ENCODE measurements at places on chromosomes 16 and 17. TPM values are rescaled to one million over a fixed set of nuclear protein-coding genes. Genes with fewer than 3 reads are reported as not detected.

GRCh38 chr17:43613917-43614316, 47.8 kb downstream of the MEOX1 start:
- no peak for DNase-seq

- no peak for DNase-seq
Observed at GRCh38 chr17:39283098-39283497, 57.4 kb upstream of the STAC2 start.

DNA sequence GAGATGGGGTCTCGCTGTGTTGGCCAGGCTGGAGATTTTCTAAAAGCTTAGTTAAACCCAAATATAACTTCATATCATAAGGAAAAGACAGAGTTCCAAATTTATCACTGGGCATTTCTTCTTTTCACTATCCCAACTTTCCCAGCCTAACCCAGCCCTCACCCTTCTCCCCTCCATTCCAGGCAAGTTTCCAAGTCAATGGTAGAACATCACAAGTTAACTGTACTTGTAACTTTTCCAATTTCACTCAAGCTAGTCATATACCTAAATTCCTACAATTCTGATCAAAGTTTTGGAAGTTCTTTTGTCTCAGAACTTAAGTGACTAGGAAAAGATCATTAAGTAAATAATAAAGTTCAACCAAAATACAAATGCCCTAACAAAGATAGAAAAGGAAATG, 61.2 kb downstream of the USP32 start:
- DNase-seq, result no peak

DNA sequence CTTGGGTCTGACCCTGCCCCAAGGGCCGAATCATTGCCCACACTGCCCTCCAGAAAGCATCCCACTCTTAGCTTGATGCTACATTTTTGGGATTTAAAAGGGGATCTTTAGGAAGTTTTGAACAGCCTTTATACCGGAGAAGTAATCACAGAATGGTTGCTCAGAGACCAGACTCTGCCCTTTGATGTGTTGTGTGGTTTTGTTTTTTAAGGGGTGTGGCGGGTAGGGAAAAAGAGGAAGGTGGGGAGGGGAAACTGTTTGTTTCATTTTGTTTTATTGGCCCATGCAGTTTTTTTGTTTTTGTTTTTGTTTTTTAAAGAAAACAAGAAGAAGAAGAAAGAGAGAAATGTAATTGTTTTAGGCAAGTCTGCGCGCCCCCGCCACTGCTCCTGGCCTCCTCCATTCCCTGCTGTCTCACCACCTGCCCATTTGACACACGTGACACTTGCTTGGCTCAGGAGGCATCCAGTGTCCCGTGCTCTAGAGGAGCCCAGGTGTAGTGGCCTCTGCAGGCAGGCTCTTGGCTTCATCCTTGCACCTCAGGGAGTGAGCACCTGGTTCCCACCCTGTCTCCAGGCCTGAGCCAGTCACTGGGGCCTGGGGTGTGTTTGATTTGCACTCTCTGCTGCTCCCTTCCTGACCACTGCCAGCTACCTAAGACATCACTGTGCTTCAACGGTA, 35.7 kb downstream of the GNAO1 start:
- no peak for DNase-seq

DNA sequence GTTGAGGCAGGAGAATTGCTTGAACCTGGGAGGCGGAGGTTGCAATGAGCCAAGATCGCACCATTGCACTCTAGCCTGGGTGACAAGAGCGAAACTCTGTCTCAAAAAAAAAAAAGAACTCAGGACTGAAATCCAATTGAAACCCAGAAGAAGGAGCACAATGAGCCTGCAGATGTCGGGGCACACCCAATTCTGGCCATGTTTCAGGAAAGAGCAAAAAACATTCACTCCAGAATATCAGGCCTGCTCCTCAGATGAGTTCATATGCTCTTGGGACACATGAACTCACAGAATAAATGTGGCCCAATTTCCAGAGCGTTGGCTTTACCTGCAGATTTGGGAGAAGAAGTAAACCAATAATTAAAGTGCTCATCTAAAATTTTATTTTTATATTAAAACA, 3.0 kb upstream of the CMTM2 start:
- DNase-seq, result no peak

GRCh38 chr17:56781906-56782305, 51.8 kb downstream of the C17orf67 start:
- no peak for DNase-seq

DNA sequence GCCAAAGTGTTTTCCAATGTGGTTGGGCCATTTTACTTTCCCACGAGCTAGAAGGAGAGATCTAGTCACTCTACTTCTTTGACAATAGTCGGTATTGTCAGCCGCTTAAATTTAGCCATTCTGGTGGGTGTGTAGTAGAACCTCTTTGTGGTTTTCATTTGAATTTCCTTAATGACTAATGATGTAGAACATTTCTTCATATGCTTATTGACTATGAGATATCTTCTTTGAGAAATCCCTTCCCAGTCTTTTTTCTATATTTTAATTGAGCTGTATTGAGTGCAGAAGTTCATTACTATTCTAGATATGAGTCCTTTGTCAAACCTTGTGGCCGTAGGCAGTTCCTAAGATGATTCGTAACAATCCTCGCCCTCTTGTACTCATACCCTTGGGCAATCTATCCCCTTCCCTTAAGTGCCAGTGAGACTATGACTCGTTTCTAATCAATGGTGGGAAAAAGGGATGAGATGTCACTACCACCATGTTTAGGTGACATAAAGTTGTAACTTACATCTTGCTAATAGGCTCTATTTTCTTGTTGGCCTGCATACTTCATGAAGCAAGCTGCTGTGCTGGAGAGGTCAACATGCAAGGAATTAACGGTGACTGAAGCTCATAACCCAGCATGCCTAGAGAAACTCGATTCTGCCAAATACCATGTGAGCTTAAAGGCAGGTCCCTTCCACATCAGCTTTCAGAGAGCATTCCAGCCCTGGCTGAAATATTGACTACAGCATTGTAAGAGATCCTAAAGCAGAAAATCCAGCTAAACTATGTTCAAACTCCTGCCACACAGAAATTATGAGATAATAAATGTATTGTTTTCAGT, 817.9 kb upstream of the SOX9 start:
- DNase-seq, result no peak

Gene EPX
- not detected for total RNA-seq

Gene CHST4
- not detected for total RNA-seq

GRCh38 chr17:32854207-32854606, 22.7 kb downstream of the MYO1D start:
- no peak for DNase-seq

- no peak for DNase-seq
Observed at GRCh38 chr17:54891176-54891821, 9.4 kb upstream of the TOM1L1 start.

Gene KCTD11
- total RNA-seq, result 12.4 TPM

GRCh38 chr16:87000001-87000400, 317.2 kb downstream of the C16orf95 start:
- no peak for DNase-seq

DNA sequence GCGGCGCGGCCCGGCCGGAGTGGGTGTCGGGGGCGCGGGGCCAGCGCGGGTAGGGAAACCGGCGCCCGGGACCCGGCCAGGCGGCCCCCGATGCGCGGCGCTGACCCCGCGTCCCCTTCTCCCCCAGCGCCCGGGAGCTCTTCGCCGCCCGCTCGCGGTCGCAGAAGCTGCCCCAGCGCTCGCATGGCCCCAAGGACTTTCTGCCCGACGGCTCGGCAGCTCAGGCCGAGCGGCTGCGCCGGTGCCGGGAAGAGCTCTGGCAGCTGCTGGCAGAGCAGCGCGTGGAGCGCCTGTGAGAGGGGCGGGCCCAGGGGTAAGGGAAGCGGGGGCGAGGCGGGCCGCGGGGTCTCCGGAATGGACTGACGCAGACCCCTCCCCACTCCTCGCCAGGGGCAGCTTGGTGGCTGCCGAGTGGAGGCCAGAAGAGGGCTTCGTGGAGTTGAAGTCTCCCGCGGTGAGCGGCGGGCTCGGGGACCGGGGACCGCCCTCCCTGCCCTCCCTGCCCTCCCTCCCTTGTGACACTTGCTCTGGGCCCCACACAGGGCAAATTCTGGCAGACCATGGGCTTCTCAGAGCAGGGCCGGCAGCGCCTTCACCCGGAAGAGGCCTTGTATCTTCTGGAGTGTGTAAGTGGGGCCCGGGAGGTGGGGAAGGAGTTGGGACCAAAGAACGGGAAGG, 430 bp downstream of the TSEN54 start:
- no peak for DNase-seq

DNA sequence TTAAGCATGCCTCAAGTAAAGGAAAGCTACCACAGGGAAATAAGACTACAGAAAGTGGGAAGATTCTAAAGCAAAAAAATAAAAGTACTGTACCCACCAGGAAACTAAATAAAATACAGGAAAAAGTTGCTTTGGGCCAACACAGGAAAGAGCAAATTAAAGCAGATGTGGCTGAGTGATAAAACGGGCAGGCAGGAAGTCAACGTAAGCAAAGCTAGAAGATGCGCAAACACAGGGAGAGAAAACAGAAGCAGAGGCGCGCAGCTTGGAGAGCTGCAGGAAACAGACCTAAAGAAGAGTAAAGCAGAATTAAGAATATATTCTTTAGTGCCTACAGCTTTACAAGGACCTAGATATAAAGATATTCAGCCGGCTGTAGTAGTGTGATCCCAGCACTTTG, 21.7 kb downstream of the USP36 start:
- DNase-seq, result no peak

DNA sequence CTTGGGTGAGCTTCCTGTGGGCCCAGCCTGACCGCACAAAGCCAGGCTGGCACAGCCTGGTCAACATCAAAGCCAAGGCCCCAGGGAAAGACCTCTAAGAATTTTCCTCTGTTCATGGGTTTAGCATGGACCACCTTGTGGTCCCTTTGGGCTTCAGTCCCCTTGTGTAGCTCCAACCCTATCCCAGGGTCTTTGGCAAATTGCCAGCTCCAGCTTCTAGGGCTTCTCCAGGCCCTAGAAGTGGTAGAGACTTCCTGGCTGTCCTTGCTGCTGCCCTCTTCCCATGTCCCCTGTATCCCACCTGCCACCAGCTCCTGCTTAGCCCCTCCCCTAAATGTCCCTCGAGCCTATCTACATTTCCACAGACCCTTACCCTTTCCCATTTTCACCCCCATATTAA, 9.7 kb upstream of the ITGA3 start:
- no peak for DNase-seq
